Left renal cortex interstitium (tissue), 4 donors: ENCODE measurements at places on chromosomes 7 and 10. TPM values are rescaled to one million over a fixed set of nuclear protein-coding genes. Genes with fewer than 3 reads are reported as not detected.

DNA sequence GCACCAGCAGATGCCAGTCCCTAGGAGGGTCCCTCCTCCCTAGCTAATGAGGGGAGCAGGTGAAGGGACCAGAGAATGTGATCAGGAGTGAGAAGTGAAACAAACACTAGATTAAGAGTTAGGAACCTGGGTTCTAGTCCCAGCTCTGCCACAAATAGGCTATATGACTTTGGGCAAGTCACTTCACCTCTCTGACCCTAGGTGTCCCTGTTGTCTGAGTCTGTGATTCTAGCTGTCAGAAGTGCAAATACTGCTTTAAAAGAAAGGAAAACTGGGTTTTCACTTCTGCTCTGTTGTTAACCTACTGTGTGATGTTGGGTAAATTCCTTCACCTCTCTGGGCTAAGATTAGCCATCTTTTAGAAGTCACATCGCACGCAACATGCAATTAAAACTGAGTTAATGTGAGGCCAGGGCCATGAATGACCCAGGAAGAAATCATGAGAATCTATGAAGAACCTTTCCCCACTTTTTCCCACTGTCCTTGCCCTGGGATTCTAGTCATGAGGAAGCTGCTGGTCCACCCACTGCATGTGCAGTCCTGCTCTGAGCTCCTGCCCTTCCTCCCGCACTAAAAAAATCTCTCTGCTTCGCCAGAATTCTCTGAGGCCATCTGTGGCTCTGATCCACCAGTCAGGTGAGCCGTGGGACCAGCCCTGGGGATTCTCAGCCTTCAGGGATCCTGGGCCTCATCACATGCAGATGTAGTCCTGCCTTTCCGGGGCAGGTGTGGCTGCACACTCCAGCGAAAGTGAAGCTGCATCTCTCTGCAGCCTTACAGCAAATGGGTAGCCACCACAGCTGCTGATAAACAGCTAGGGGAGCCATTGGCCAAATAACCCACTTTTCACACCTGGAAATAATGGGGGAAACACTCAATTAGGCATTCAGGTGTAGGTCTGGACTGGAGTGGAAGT lies 181.7 kb downstream of the PLXNA4 start:
- DNase-seq, result no peak

Gene DCLRE1C
- 20.1 TPM for polyA plus RNA-seq

GRCh38 chr10:68046642-68047041 lies 28.4 kb downstream of the HERC4 start:
- DNase-seq, result no peak

- DNase-seq, result no peak
Measured at GRCh38 chr7:44853391-44853790, 5.5 kb upstream of the H2AZ2 start.

Gene ZPBP
- 0.43 TPM for polyA plus RNA-seq
